ENCODE measurements at places on chromosomes 2 and 18. TPM values are rescaled to one million over a fixed set of nuclear protein-coding genes. Genes with fewer than 3 reads are reported as not detected.

Gene C18orf54
- total RNA-seq: 10.2 TPM

Gene VSNL1
- not detected for total RNA-seq

Gene GDF7
- total RNA-seq: not detected

Gene ANKRD62
- total RNA-seq: not detected

Gene LOXL3
- total RNA-seq: 0.35 TPM

DNA sequence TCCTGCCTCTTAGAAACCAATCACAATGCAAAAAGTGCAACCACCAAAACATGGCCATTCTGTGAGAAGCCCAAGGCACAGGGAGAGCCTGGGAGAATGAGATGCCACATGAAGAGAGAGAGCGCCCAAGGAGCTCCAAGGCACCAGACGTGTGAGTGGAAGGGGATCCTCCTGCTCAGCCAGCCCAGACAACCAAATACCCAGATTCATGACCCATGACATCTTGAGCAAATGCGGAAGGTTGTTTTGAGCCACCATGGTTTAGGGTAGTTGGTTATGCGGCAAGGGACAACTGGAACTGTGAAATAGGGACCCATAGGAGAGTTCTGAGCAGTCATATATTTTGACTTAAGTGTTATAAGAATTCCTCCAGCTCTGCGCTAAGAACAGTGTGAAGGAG, 7.0 kb downstream of the AFF3 start:
- peaks cover 35% of the 10 kb centered on the region for H3K4me1 ChIP-seq
- H3K27me3 ChIP-seq: peaks cover 2% of the 10 kb centered on the region
- no peak overlapping the region for H3K4me3 ChIP-seq
- H3K36me3 ChIP-seq: no peaks in the 10 kb centered on the region

GRCh38 chr2:42965196-42965595, 172.8 kb upstream of the HAAO start:
- peaks cover 11% of the 10 kb centered on the region for H3K27me3 ChIP-seq
- no peak for DNase-seq
- H3K4me3 ChIP-seq: no peak overlapping the region
- H3K27ac ChIP-seq: no peak overlapping the region
- no peaks in the 10 kb centered on the region for H3K36me3 ChIP-seq
- H3K4me1 ChIP-seq: peaks cover 15% of the 10 kb centered on the region

DNA sequence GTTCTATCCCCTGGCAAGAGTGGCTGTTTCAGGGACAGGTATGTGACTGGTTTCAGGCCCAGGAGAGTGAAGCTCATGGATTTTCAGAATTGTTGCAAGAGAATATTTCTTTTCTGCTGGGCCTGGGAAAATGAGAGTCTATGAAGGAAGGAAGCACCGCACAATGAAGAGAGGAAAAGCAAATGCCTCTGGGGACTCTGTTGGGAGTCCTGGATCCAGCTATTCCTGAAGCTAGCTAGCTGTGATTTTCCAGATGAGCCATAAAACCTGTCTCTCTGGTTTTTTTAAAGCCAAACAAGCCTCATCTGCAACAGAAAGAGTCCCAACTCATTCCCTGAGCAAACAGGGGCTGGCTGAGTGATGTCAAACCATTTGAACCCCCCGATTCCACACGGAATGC, 53.7 kb downstream of the CRACDL start:
- H3K36me3 ChIP-seq: peaks cover 5% of the 10 kb centered on the region
- H3K27ac ChIP-seq: no peak overlapping the region
- peaks cover 3% of the 10 kb centered on the region for H3K27me3 ChIP-seq
- no peak overlapping the region for H3K4me3 ChIP-seq
- no peaks in the 10 kb centered on the region for H3K4me1 ChIP-seq
- no peak for DNase-seq

GRCh38 chr18:8816220-8816619, 110.9 kb downstream of the MTCL1 start:
- H3K4me3 ChIP-seq: no peak overlapping the region
- no peaks in the 10 kb centered on the region for H3K36me3 ChIP-seq
- H3K27me3 ChIP-seq: no peaks in the 10 kb centered on the region
- H3K4me1 ChIP-seq: no peaks in the 10 kb centered on the region
- H3K27ac ChIP-seq: no peak overlapping the region

GRCh38 chr18:46174342-46175041, 70.3 kb downstream of the HAUS1 start:
- H3K4me1 ChIP-seq: peaks cover 41% of the 10 kb centered on the region
- no peaks in the 10 kb centered on the region for H3K27me3 ChIP-seq
- peak; percentile 73 for DNase-seq
- H3K27ac ChIP-seq: peak overlapping the region; percentile 97
- H3K4me3 ChIP-seq: peak overlapping the region; percentile 99

DNA sequence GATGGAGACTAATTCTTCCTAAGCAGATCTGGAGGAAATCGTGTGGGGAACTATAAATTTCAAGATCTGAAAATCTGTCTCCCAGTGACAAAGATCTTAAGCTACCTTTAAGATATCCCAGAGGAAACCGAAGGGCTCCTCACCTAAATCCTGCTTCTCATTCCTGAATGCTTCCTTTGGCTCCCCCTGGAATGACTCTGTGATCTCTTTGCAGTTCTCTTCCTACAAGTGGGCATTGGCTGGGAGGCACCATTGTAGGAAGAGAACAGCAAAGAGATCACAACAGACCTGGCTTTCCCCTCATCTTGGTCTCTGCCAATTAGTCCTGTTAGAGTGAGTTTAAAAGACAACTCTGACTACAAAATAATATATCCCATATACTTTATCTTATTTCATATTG, 70.0 kb upstream of the KCNH7 start:
- no peaks in the 10 kb centered on the region for H3K4me1 ChIP-seq
- H3K4me3 ChIP-seq: no peak overlapping the region
- H3K36me3 ChIP-seq: no peaks in the 10 kb centered on the region
- no peaks in the 10 kb centered on the region for H3K27me3 ChIP-seq

GRCh38 chr18:45336448-45336847, 278.8 kb upstream of the SLC14A2 start:
- no peaks in the 10 kb centered on the region for H3K36me3 ChIP-seq
- H3K27ac ChIP-seq: no peak overlapping the region
- peaks cover 3% of the 10 kb centered on the region for H3K27me3 ChIP-seq
- DNase-seq: no peak

DNA sequence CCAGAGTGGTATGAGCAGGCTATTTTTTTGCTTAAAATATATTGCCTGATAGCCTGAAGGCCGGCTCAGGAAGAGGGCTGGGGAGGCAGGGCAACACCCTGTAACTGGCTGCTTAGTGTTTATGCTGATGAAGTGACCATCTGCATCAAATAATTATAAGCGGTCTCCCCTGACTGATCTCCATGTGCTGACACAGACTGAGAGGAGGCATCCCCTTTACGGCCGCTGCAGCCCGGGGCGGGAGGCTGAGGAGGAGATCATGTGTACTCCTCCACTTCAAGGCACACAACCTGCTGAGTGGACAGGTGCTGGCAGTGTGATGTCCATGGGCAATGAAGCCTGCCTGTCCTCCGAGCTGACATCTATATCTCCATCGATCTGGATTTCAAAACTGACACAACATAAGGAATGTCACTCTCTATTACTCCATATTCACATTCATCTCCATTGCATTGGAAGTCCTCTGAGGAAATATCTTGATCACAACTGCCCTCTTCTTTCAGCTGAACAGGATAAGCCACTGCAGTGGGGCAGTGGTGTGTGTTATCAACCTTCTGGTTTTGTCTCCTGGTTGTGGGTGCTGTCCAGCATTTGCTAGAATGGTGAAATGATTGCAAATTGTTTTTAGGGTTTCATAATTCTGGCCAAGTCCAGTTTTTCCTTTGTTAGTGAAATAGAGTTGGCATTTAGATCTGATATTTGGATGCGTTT, 143.5 kb downstream of the AQP4 start:
- no peak overlapping the region for H3K4me3 ChIP-seq
- no peaks in the 10 kb centered on the region for H3K36me3 ChIP-seq
- no peak for DNase-seq
- H3K27me3 ChIP-seq: no peaks in the 10 kb centered on the region

- H3K27ac ChIP-seq: no peak overlapping the region
- no peak overlapping the region for H3K4me3 ChIP-seq
- peaks cover 3% of the 10 kb centered on the region for H3K36me3 ChIP-seq
- peaks cover 3% of the 10 kb centered on the region for H3K27me3 ChIP-seq
Observed at GRCh38 chr18:9860682-9861081, 25.1 kb upstream of the TXNDC2 start.

DNA sequence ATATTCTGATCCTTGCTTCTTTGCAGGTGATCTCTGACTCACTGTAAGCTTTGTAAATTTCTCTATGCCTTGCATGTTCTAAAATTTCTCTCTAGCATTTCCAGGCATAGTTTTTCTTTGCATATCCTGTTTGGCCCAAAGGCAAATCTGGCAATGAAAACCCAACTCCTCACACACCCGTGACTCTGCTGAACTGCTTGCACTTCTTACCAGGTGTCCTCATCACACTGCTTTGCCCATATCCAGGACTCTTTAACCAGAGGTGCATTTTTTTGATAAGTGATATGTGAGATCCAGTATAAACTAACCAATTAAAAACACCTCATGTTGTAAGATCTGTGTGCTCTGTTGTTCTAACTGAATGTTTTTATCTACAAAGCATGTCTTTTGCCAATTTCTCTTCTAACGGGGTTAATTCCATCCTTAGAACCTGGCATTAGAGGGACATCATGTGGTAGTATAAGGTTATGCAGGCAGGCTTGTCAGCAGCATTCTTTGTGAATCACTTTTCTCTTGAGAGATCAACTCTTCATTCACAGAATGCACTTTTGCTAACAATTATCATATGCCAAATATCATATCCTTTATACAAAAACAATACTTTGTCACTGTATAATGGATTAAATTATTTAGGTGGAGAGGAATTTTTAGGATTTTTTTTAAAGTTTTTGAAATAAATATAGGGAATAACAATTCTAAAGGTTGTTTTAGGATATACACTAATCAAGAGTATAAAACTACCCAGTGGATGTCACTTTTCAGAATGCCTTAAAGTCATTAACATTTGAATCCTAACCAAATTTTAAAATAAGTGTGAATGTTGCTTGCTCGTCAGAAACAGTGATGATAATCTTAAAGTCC, 20.8 kb upstream of the TMX3 start:
- no peaks in the 10 kb centered on the region for H3K27me3 ChIP-seq
- DNase-seq: peak; percentile 11
- H3K4me3 ChIP-seq: no peak overlapping the region
- no peak overlapping the region for H3K27ac ChIP-seq
- no peaks in the 10 kb centered on the region for H3K4me1 ChIP-seq

- DNase-seq: no peak
- H3K4me1 ChIP-seq: peaks cover 3% of the 10 kb centered on the region
- H3K27me3 ChIP-seq: peaks cover 26% of the 10 kb centered on the region
- H3K4me3 ChIP-seq: no peak within 1 kb of the TSS
- H3K36me3 ChIP-seq: peaks cover 3% of the 10 kb centered on the region
Observed at GRCh38 chr2:153871231-153872221, at the start of gene GALNT13. GALNT13 (plus strand) TSS chr2:153871922.

DNA sequence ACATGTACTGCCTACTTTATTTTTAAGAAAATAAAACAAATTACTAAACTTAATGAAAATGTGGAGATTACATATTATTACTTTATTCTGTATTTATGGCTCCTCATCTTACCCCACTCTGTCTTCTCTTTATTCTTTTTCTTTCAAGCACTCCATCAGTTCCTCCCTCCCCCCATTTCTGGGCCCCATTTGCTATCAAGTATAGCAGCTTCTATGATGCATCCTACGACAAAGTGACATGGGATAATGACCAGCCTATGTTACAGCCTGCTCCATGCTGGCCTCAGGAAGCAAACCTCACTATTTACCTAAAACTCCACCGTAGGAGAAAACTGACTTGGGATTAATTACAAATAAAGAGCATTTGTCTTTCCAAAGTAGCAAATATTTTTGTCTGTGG, 58.8 kb downstream of the RND3 start:
- no peak overlapping the region for H3K4me3 ChIP-seq
- no peaks in the 10 kb centered on the region for H3K36me3 ChIP-seq
- no peaks in the 10 kb centered on the region for H3K4me1 ChIP-seq
- peaks cover 9% of the 10 kb centered on the region for H3K27me3 ChIP-seq
- DNase-seq: no peak
- H3K27ac ChIP-seq: no peak overlapping the region

GRCh38 chr2:180015951-180016709, 9.0 kb upstream of the CWC22 start:
- peaks cover 6% of the 10 kb centered on the region for H3K27me3 ChIP-seq
- DNase-seq: no peak
- no peak overlapping the region for H3K4me3 ChIP-seq
- no peaks in the 10 kb centered on the region for H3K4me1 ChIP-seq
- no peaks in the 10 kb centered on the region for H3K36me3 ChIP-seq

DNA sequence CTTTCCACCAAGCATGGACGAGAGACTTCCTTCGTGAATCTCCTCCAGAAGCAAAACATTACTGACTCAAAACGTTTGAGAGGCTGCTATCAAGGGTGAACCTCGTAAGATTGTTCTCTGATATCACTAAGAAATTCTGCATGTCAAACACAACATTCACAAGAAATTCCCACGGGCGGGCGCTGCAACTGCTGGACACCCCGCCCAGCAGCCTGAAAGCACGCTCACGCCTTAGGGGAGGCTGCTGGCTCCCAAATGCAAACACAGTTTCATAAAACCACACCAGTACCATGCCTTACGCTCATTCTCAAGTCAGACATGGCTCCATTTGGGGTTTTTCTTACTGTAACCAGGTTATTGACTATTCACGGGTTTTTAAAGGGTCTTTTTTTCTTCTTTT, 39.0 kb downstream of the MBP start:
- no peaks in the 10 kb centered on the region for H3K27me3 ChIP-seq
- H3K36me3 ChIP-seq: peaks cover 25% of the 10 kb centered on the region
- no peak for DNase-seq
- H3K27ac ChIP-seq: no peak overlapping the region
- peaks cover 60% of the 10 kb centered on the region for H3K4me1 ChIP-seq

DNA sequence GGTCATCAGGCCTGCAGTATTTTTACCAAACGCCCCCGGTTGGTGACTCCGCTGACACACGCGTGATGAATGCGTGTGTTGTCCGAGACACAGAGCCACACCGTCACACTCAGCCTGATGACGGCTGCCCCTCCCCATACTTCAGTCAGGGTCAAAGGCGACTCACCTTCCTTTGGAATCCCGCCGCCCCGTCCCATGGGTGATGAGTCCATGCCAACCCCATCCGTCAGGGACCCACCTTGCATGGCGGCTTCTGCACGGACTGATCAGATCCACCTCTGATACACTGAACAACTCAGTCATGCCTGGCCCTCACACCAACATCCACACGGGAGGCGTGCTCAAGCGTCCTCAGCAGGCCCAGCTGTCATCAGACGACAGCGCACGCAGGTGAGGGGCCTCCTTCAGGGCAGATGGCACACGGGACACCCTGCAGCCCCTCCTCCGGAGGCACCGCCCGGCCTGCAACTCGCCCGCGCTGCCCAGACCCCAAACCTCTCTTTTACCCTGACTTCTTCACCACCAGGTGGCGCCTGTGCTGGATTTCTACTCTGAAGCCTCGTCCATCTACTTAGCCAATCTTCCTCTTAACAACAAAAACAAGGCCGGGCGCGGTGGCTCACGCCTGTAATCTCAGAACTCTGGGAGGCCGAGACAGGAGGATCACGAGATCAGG, 89.2 kb downstream of the ZNF516 start:
- no peak overlapping the region for H3K27ac ChIP-seq
- no peak overlapping the region for H3K4me3 ChIP-seq
- H3K4me1 ChIP-seq: peaks cover 13% of the 10 kb centered on the region
- no peaks in the 10 kb centered on the region for H3K27me3 ChIP-seq
- no peak for DNase-seq
- H3K36me3 ChIP-seq: peaks cover 10% of the 10 kb centered on the region
